ENCODE measurements at places on chromosomes 13 and 19.

GRCh38 chr13:101523154-101524131 lies 71.0 kb downstream of the ITGBL1 start:
- DNase-seq, result peak; percentile 79

DNA sequence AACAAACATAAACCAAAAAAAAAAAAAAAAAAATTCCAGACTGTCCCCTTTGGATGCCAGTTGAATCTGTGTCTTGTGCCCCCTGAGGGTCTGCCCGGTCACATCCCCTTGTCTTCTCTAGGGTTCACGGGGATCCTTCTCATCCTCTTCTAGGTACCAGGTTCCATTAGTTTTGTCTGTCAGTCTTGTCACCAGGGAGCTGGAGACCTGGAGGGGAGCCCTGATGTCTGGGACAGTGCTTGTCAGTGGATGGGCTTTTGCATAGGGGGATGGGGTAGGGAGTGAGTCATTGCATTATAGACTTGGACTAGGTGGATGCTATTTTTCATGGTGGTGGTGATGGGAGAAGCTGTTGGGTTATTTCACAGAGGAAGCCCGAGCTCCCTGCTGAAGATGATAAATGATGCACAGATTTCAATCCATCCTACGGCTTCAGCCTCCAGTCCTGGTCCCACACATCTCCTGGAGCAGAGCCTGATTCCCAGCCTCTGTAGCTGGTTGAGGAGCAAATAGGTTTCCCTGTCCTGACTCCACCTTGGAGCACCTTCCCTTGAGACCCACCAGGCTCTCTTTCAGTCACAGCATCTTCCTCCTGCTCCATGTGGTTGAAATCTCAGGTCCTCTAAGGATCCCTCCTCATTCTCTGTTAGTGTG lies 26.0 kb downstream of the WTIP start:
- no peak for DNase-seq

GRCh38 chr13:34025746-34026145 lies 207.8 kb downstream of the RFC3 start:
- DNase-seq, result no peak

DNA sequence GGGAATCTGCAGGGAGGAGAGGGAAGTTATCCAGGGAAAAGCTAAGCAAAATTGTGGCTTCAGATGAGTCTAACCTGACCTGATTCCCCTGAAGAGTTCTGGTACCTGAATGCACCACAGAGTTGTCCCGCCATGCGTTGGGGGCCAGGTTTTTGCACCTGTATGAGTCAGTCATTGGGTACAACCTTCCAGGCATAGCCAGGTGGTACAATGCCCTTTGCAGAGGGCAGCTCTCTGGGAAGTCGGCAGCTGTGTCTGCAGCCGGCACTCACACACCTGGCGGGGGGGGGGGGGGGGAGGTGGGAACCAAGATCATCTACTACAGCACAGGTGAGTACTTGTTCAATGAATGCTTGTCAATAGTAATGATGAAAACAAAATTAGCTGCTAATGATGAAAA lies 52.5 kb upstream of the GTF3A start:
- no peak for DNase-seq

GRCh38 chr19:53079313-53079924 lies 23.8 kb downstream of the ZNF160 start:
- no peak for DNase-seq

DNA sequence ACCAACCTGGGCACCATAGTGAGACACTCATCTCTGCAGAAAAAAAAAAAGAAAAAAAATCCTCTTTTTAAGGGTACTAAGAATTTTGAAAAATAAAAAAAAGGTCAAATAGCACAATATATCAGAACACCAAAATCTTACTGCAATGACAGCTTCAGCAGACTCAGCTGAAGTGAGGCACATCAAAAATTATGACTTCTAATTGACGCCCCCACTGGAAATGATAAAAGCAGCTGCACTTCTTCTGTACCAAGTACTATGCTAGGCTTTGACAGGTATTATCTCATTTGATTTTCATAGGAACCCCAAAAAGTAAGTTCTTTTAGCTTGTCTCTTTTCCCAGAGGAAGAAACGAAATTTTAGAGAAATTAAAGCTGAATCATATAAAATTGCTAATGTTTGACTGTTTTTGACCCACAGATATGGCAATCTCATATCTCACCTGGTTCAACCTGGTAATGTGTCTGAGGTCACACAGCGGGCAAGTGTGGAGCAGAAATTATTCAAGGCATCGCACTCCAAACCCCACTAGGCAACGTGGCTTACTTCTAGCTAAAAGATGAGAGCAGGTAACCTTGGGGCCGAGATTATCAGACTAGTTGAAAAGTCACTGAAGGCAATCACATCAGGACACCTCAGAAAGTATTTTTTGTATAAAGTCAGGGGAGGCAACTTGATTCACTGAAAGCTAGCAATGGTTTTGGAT lies 78.1 kb downstream of the TNFSF11 start:
- no peak for DNase-seq

DNA sequence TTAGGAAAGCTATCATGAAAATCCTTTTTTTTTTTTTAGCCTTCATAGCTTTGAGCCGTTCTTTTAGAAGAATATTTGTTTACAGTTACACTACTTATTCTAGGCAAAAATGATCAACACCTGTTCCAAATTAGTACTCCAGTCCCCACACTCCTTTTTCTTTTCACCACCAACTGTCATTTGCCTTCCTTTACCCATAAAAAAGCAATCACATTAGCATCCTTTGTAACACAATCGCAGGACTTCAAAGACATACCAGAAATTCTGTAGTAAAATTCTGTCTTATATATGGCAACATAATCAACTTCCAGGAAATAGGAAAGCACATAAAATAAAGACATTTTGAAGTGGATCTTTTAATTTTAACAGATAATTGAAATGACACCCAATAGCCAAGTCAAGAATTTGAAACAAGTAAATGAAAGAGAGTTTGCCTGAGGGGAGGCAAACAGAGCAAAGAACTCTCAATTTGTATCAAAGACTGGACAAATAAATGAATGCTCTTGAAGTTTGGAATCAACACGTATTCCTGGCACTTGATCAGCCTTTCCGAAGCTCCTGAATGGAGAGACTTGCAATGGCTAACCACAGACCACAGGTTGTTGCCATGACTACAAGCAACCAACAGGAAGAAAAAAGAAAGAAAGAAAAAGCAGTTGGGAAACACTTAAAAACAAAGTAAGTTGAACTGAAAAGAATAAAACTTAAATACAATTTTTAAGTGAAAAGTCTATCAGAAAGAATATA lies 206.8 kb downstream of the PCDH9 start:
- DNase-seq, result peak; percentile 35

All from spinal cord (tissue), 10 donors.